ENCODE measurements at places on chromosomes 1 and 21.

DNA sequence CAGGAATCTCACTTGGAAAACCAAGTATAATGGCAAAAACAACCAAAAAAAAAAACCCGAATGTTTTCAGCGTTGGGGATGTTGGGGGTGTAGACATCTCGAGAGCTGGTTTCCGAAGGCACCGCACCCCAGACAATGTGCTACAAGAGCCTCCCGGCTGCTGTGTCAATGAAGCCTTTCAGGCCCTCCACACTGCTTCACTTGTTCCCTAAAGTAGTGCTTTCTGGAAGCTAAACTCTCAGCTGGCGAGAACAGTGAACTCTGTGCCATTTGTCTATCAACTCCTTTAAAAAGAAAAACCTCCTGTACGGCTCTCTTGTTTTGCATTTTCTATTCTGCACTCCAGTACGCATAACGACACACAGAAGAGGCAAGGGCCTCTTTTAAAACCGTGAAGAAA is 32.5 kb downstream of the PLEKHO1 start:
- no peak for DNase-seq

DNA sequence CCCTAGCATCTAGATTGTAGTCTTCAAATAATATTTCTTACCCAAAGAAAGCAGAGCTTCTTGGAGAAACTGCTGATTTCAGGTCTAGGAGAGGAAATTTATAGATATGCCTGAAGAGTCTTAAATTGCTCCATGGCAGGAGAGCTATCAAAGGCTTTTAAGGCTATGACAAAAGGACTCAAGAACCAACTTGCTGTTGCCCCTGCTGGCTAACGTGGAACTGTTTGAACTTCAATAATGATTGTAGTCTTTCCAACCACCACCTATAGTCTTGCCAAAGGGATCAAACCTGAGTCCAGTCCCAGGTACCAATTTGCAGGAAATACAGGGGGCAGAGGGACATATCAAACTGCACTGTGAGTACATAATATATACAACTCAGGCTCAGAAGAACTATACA is 336.2 kb upstream of the ESRRG start:
- DNase-seq, result no peak

- peak; percentile 65 for DNase-seq
Observed at GRCh38 chr21:42523941-42524340, 10.3 kb downstream of the SLC37A1 start.

- DNase-seq, result no peak
Observed at GRCh38 chr1:110515891-110516290, 3.1 kb downstream of the KCNA10 start.
